ENCODE measurements at places on chromosomes 2 and 18.
A peak's percentile ranks its signal among the peaks of the same experiment; 100 is the strongest.

GRCh38 chr18:6885006-6885481, 155.5 kb downstream of the ARHGAP28 start:
- no peak for DNase-seq

GRCh38 chr2:232568161-232568560, 17.7 kb downstream of the EIF4E2 start:
- DNase-seq: peak; percentile 93

DNA sequence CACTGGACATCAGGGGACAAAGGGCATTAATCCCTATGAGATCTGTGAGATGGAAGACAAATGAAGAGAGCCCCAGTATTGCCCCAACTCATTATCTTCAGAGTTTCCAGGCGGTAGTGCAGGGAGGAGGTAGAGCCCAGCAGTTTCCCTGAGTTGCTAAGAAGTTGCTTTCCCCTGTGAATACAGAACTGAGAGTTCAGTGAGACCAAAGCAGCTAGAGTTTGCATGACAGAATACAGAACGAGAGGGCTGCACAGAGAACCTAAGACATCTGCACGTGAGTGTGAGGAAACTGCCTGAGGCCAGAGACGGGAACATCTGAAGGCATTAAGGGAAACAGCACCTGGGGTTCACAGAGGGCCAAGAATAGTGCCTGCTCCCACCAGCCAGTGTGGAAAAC, 18.1 kb upstream of the PGAP1 start:
- no peak for DNase-seq

- DNase-seq: no peak
Observed at GRCh38 chr18:58756596-58757240, 85.5 kb downstream of the MALT1 start.

- DNase-seq: no peak
Observed at GRCh38 chr2:32384529-32384928, 27.7 kb downstream of the BIRC6 start.

GRCh38 chr2:174328114-174328960, 6.4 kb upstream of the SP9 start:
- DNase-seq: no peak

DNA sequence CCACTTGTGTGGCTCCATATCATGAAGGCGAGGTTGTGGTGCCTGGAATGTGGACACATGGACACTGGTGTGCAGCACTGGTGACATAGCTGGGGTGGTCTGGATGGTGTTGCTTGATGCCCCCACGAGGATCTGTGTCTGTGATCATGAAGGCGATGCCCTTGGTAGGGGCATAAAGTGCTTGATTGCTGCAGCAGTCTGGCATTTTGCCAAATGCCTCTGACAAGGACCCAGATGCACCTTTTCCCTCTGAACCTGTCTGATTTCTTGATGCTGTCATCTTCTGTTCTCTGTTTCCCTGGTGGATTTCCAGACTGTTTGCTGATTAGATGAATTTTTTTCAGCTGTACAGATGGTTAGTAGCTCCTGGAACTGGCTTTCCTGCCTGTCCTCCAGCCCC, 752.0 kb upstream of the HS6ST1 start:
- no peak for DNase-seq

DNA sequence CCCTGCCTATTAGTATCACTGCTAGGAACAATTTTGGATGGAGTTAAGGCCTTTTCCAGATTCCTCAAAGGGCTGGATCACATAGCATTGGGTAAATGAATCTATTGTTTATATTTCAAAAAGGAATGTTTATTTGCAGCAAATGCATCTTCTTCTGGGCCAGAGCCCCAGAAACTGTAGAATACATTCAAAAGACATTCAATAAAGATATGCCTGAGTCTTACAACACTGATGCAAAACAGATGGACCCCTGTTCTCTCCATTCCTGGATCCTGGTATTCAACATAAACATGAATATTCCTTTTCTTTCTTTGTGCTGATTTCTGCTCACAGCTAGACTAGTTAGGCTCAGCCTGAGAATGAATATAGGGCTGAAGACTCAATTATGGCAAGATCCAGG, 227.2 kb upstream of the KLHL29 start:
- no peak for DNase-seq

- no peak for DNase-seq
Observed at GRCh38 chr2:189927823-189928222, 134.7 kb downstream of the MSTN start.

DNA sequence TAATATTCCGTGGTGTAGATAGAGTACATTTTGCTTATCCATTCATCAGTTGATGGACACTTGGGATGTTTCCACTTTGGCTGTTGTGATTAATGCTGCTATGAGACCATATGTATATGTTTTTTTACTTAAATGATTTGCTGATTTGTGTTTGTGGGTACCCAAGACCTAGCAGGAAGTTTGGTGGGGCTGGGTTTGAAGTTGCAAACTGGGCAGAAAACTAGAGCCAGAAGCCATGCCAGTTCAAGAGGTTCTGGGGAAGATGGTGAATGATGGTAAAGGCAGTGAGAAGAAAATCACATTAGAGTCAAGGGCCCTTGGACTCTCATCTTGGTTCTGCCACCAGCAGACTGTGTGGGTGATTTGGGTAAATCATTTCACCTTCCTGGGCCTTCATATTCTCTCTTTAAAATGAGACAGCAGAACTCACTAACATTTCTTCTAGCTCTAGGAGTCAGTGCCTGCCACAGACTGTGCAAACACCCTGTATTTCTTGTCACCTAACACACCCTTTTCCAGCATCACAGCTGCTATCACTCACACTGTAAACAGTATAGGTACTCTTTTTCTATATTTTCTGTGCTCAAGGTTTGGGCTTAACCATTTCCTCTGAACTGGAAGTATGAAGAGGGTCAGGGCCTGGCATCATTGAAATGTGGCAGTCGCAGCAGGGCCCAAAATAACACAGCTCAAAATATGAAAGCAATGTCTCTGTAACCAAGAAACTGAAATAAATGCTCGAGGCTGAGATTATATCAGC, 8.4 kb upstream of the CTLA4 start:
- DNase-seq: no peak

DNA sequence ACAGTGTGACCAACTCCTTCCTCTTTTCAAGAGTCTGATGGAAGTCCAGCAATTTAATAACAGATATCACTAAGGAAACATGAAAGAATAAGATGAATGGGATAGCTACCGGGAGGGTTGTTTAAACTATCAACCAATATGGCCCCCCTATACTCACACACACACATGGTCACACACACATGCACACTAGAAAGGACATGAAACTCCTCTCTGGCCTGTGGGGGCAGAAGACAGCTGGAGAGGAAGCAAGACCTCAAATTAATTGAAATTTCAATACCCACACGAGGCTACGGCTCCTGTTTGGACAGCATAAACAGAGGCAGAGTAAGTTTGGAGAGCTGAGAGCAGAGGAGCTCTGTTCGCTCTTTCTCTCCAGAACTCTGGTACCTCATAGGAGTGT, 34.7 kb upstream of the REEP1 start:
- no peak for DNase-seq

- no peak for DNase-seq
Observed at GRCh38 chr2:207950761-207951114, 74.6 kb downstream of the PLEKHM3 start.

DNA sequence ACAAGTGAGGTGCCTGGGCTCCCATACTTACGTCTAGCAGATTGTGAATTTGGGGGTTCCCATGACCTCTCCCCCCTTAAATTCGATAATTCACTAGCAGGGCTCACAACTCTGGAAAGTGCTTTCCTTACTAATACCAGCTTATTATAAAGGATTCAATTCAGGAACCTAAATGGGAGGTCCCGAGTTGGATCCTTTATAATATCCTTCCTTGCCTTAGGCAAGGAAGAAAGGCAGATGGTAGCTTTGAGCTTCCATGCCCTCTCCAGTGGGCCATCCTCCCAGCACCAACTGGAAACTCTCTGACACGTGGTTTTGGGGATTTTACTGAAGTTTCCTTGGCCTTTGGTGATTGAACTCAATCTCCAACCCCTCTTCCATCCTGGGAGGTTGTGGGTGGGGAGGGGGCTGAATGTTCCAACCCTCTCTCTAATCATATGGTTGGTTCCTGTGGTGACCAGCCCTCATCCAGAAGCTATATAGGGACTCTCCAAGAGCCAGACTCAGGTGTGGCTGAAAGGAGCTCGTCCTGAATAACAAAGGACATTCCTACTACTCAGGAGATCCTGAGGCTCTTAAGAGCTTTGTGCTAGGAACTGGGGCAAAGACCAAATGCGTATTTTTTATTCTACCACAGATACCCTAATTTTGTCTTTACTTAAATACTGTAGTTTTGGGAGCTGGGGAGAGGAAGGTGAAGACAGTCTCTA, 62.2 kb downstream of the HAUS1 start:
- DNase-seq: no peak

- no peak for DNase-seq
Observed at GRCh38 chr2:170201734-170202393, 23.9 kb downstream of the MYO3B start.

DNA sequence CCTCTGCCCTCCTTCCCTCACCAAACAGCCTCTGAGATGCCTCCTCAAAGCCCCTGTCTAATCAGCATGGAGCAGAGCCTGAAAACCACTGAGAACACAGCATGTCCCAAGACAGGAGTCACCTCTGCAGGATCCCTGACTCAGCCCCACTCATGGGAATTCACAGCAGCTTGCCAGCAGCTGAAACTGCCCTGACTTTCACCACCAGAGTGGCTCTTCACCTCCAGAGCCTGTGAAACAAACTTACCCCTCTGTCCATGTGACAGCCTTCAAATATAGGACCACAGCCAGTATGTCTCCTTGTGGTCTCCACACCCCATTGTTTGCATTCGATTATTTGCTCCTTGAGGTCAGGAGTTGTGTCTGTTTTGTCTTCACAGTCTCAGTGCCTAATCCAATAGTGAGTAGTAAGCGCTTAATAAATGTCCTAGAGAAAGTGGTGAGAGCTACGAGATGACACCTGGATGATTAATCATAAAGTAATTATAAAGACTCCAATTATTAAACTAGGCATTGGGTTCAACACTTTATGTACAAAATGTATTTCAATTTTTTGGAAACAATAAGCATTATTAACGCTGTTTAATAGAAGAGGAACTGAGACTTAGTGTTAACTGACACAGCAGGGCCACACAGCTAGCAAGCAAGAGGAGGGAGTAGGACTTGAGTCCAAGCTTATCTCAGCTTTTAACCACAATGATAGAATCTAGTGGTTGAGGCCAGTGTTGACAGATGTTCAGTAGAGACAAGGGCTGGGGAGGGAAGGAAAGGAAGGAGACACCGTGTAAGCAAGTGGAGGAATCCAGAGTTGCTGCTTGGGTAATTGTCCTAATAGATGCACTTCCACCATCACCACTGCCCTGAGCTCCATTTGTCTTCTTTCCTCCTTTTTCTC, 358.7 kb upstream of the TNP1 start:
- peak; percentile 47 for DNase-seq

GRCh38 chr2:6310256-6311215, 555.2 kb downstream of the CMPK2 start:
- DNase-seq: no peak

- peak; percentile 97 for DNase-seq
Observed at GRCh38 chr2:149597668-149598326, 10.2 kb upstream of the MMADHC start.

- peak; percentile 88 for DNase-seq
Observed at GRCh38 chr2:180753809-180754761, 226.3 kb upstream of the UBE2E3 start.

DNA sequence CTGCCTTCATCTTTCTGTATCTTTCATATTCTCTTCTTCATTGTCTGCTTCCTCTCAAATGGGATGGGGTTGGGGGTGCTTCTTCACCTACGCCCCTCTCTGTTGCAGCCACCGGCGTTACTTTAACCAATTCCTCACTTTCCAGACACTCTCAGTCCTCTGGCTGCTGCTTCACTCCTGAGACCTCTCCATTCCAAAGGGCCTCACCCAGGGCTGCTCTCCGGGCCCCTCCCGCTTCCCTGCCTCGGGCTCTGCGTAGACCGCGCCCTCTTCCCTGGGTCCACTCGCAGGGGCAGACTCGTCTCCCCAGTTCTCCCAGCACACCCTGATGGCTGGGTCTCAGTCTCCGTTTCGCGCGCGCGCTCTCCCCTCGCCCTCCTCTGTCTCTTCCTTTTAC, 926 bp downstream of the SERPINB8 start:
- peak; percentile 81 for DNase-seq

- DNase-seq: peak; percentile 60
Observed at GRCh38 chr18:23662309-23663263, at the start of gene ANKRD29. Gene ANKRD29 (minus strand): TSS chr18:23662911. CDS start chr18:23662730, 181 bp downstream.

DNA sequence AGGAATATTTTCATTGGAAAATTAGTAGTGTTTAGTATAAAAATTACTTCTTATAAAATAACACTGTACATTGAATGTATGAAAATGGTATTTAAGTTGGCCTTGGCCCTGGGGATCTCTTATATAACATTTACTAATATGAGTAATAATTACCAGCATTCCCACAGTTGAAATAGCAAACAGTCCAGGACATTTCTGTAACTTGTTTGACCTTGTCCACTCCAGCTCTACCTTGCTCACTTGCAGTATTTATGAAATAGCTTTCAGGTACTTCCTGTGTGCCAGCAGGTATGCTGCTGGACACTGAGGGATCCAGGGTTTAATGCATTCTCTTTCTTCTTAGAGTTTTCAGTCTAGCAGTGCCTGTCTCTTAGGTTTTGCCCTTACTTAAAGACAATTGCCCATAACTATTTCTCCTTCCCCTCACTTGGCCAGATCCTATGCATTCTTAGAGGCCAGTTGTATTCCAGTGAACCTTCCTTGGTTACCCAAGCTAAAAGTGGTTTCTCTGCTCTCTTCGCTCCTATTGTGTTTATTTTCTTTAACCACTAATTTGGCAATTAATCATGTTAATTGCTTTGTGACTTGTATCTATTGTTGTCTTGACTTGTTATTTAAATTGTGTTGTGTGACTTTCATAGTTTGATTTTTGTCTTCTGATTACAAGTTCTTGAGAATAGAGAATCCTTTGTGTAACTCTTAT, 25.9 kb downstream of the BABAM2 start:
- no peak for DNase-seq

DNA sequence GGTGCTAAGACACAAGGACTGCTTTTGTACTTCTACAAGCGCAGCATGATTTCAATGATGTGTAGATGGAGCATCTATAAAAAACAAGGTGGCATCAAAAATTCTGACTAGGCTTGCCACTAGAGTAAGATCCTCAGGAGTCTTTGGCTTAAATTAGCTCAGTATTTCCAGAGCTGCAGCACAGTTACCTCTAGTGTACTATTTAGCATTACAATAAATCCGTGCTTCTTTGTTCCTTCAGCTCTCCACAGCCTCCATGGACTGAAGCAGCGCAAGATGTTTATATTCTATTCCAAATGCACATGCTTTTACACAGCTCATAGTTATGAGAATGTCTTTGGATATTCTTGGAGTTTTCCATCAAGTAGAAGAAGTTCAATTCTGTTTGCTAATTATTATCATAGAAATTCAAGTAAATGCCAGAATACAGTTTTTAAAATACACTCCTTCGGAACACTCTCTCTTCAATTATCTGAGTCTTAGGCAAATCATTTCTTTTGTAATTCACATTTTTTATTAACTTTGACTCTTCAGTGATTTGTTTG, 1133.0 kb upstream of the LRRTM1 start:
- no peak for DNase-seq

DNA sequence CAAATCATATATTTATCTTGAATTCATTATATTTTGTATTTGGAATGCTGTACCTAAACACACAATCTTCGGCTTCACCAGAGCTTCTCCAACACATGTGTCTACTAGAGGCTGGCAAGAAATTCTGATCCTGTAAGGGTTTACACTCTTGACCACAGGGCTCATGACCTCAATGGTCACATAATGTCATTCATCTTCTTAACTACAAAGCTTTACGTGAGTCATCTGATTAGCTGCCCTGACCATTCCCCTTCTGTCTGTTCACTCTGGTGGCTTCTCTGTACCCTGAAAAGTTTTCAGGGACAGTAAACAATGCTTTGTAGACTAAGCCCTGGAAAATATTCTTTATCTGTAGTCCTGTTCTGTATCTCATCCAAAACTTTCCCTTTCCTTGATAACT, 423.9 kb downstream of the CMPK2 start:
- DNase-seq: no peak

- peak; percentile 82 for DNase-seq
Observed at GRCh38 chr2:7707723-7708122, 790.5 kb downstream of the RNF144A start.

All from ELR (cell line).